ENCODE measurements at places on chromosomes 11 and 22.

DNA sequence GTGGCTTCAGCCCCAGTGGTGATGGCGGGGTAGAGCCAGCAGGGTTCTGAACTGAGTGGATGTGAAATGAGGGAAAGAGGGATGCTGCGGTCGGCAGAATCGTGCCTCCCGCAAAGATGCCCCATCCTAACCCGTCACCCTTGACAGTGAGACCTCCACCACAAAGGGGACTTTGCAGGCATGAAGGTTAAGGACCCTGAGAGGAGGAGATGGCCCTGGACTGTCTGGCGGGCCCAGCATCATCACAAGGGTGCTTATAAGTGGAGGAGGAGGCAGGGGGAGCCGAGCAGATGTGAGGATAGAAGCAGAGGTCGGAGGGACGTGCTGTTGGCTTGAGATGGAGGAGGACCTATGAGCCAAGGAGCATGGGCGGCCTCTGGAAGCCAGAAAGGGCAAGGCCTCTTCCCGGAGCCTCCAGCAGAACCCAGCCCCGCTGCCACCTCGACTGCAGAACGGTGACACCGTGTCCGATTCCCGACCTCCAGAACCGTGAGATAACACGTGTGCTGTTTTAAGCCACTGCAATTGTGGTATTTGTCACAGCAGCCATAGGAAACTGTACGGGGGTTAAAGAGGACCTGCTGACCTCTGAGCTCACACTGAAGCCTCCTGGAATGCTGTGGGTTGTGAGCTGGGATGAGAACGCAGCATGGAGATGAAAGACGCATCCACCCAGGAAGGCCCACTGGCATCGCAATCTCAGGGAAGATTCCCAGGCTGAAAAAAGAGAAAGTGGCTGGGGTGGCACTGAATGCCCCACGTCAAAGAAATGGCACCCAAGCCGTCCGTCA is 10.9 kb downstream of the LINC01488 start:
- H3K27ac ChIP-seq = no peak overlapping the region
- no peak for DNase-seq
- no peaks in the 10 kb centered on the region for H3K36me3 ChIP-seq
- no peaks in the 10 kb centered on the region for H3K27me3 ChIP-seq
- H3K4me1 ChIP-seq = peaks cover 48% of the 10 kb centered on the region
- no peak overlapping the region for H3K4me3 ChIP-seq

DNA sequence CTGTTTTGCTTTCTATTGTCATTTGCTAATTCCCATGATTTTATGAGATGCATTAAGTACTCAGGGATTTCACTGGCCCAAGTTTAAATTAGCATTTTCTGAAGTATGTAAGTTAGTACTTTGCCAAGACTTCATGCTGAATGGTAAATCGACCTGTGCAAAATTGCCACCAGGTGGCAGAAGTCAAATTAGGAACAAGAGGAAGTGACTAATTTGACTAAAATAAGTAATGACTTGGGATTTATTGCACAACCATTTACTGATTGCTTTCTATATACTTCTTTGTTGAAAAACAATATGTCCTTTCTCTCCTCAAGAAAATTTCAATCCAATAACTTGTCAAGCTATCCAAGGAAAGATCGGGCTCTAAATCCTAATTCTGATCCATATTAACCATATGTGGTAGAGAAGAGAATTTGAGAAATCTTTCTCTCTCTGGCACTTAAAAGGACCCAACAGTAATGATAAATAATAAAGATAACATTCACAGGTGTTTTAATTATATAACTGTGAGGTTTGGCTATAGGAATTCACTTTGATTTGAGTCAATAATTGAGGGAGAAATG is 253.7 kb upstream of the CHORDC1 start:
- no peak overlapping the region for H3K4me3 ChIP-seq
- DNase-seq = no peak
- no peak overlapping the region for H3K27ac ChIP-seq

DNA sequence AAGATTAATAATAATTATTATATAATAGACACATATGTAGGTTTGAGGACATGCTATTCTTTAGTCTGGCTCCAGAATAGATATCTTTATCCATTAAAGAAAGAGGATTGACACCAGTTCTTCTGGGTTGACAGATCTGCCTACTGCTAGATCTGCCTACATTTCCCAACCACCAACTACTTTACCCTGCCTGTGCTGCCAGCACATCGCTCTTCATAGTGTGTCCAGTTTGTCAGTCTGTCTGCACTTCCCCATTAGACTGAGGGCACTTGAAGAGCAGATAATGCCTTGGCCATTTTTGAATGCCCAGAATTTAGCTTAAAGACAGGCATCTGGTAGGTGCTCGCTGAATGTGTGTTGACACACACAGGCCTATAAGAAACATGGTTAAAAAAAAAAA is 910.1 kb upstream of the FAT3 start:
- H3K4me1 ChIP-seq = no peaks in the 10 kb centered on the region
- H3K27me3 ChIP-seq = no peaks in the 10 kb centered on the region
- no peak for DNase-seq
- H3K36me3 ChIP-seq = no peaks in the 10 kb centered on the region

DNA sequence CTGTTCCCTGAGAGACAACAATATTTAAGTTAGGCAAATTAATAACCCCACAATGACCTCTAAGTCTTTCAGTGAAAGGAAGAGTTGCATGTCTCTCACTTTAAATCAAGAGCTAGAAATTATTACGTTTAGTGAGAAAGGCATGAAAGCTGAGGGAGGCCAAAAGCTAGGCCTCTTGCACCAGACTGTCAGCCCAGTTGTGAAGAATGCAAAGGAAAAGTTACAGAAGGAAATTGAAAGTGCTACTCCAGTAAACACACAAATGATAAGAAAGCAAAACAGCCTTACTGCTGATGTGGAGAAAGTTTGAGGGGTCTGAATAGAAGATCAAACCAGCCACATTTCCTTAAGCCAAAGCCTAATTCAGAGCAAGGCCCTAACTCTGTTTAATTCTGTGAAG is 45.0 kb downstream of the BBOX1 start:
- no peak overlapping the region for H3K27ac ChIP-seq
- no peaks in the 10 kb centered on the region for H3K36me3 ChIP-seq
- peaks cover 23% of the 10 kb centered on the region for H3K4me1 ChIP-seq
- no peak for DNase-seq

DNA sequence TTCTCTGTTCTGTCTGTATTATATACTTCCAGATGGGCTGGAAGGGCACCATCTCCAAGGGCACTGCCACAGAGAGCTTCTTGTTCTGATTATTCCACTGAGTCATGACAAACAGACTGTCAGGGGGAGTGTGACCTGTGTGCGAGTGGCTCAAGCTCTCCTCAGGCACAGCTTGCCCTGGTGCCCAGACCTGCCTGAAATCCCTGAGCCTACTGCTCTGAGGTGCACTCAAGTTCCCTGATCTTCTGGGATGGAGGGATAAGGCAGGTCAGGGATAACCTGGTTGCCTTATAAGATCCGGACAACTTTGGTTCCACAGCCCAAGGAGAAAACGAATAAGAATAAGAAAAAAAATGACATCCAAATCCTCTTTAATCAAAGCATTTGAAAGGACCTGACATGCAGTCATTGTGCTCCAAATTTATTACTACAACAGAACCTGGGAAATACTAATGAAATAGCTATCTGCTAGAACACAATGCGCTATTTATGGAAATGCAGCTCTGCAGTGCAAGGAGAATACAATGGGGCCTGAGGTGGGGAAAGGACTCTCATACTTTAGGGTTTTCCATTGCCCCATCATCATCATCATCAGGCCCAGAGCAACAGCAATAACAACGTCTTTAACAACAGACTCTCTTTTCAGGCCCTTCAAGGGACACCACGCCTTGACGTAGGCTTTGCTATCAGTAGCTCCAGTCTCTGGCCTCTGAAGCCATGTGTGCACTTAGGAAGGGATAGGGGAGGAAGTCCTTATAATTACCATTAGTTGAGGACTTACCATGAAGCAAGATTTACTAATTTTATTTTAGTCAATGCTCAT is 217.1 kb upstream of the KIRREL3 start:
- H3K27ac ChIP-seq = no peak overlapping the region
- DNase-seq = no peak
- H3K36me3 ChIP-seq = no peaks in the 10 kb centered on the region
- H3K27me3 ChIP-seq = no peaks in the 10 kb centered on the region
- H3K4me3 ChIP-seq = no peak overlapping the region

GRCh38 chr22:28229566-28230485 is 310.8 kb upstream of the PITPNB start:
- no peaks in the 10 kb centered on the region for H3K27me3 ChIP-seq
- DNase-seq = no peak
- H3K36me3 ChIP-seq = no peaks in the 10 kb centered on the region
- H3K4me3 ChIP-seq = no peak overlapping the region
- no peak overlapping the region for H3K27ac ChIP-seq

DNA sequence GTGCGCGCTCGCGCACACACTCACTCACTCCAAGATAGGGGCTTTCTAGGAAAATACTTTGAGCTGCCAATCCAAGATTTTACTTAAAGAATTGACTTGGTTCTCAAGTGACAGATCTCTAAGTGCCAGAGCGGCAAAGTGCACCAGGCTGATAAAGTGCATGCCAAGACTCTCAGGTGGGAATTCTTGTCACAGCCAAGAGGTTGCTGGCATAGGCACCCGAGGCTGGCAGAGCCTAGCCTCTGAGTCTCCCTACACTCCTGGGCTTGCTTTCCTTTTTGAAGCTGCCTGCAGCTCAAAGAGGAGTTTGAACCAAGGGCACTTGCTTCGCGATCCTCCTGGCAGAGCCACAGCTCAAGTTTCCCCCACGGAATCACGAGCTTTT is 2.5 kb upstream of the ADM start:
- peak overlapping the region; percentile 57 for H3K4me3 ChIP-seq
- DNase-seq = no peak
- no peaks in the 10 kb centered on the region for H3K36me3 ChIP-seq
- H3K4me1 ChIP-seq = no peaks in the 10 kb centered on the region
- H3K27me3 ChIP-seq = no peaks in the 10 kb centered on the region
- H3K27ac ChIP-seq = peak overlapping the region; percentile 79

DNA sequence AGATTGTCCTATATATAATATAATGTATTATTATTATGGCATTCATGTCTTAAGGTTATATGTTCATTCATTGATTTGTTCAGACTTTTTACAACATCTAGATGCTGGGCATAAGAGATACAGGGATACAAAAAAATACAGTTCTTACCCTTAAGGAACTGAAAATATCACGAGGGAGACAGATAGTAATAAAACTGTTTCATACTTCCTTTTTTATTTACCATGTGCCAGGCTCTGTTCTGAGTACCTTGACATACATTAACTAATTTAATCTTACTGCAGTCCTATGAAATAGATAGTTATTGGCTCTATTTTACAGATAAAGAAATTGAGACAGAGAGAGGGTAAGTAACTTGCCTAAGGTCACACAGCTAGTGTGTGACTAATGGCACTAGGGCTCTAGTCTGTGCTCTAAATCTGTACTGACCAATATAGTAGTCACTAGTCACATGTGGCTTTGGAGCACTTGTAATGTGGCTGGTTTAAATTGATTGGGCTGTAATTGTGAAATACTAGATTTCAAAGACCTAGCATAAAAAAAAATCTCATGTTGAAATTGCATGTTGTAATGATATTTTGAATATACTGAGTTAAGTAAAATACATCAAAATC is 21.3 kb downstream of the TRIM44 start:
- H3K27me3 ChIP-seq = no peaks in the 10 kb centered on the region
- H3K27ac ChIP-seq = no peak overlapping the region
- H3K4me1 ChIP-seq = no peaks in the 10 kb centered on the region
- no peak overlapping the region for H3K4me3 ChIP-seq
- peaks cover 29% of the 10 kb centered on the region for H3K36me3 ChIP-seq
- DNase-seq = no peak

- H3K36me3 ChIP-seq = no peaks in the 10 kb centered on the region
- peak overlapping the region; percentile 23 for H3K4me3 ChIP-seq
- H3K4me1 ChIP-seq = peaks cover 46% of the 10 kb centered on the region
- DNase-seq = no peak
Observed at GRCh38 chr22:35835267-35835997, 117.8 kb downstream of the APOL5 start.

DNA sequence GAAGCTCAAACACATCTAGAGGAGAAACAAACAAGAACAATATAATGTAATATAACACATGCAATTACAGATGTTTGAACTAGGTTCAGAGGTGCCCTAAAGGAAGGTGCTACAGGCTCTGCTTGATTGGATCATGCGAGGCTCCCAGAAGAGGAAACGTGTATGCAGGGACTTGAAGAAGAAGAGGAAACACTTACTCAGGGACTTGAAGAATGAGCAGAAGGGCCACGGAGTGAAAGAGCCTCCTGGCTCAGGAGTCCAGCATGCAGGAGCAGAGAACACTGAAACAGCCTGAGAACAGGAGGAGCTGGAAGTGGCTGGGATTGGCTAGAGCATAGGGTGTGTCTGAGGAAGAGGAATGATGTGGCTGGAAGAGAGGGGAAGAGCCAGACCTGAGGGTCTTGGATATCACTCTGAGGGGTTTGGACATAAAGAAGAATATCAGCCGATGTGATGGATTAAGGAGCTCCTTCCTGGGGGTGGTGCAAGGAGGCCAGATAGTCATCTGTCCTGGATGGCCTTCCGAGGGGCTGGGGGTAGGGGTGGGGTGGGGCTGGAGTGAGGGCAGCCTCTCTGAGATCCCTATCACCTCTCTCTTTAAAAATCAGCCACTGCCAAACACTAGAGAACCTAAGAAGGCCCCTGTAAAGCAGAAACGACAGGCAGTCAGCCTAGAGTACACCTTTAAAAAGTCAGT is 16.8 kb downstream of the FZD4 start:
- peaks cover 83% of the 10 kb centered on the region for H3K4me1 ChIP-seq
- H3K27ac ChIP-seq = peak overlapping the region; percentile 32
- no peaks in the 10 kb centered on the region for H3K27me3 ChIP-seq
- no peaks in the 10 kb centered on the region for H3K36me3 ChIP-seq
- no peak for DNase-seq
- no peak overlapping the region for H3K4me3 ChIP-seq
